ENCODE measurements at places on chromosomes 6 and 20.

- DNase-seq: no peak
Observed at GRCh38 chr6:42987533-42988451, 3.4 kb downstream of the PPP2R5D start.

GRCh38 chr6:17938901-17939300, 48.5 kb downstream of the KIF13A start:
- no peak for DNase-seq

- DNase-seq: no peak
Observed at GRCh38 chr6:27422651-27423332, 34.2 kb downstream of the ZNF391 start.

DNA sequence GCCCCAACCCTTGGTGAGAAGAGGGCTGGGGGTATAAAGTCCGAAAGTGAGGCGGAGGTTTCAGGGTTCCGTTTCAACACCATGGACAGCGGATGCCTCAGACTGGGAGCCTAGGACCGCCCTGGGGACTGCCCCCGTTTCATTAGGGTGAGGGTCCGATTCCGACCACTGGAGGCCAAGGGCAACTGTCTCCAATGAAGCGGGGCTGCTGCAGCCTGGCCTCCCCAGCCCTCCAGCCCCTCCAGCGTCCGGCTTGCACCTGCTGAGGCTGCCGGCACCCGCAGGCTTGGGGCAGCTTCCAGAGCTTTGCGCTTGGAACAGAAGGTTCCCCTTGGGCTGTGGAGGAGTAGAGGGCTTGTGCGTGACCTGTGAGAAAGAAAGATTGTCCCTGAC, 39.9 kb downstream of the YTHDF1 start:
- DNase-seq: no peak

DNA sequence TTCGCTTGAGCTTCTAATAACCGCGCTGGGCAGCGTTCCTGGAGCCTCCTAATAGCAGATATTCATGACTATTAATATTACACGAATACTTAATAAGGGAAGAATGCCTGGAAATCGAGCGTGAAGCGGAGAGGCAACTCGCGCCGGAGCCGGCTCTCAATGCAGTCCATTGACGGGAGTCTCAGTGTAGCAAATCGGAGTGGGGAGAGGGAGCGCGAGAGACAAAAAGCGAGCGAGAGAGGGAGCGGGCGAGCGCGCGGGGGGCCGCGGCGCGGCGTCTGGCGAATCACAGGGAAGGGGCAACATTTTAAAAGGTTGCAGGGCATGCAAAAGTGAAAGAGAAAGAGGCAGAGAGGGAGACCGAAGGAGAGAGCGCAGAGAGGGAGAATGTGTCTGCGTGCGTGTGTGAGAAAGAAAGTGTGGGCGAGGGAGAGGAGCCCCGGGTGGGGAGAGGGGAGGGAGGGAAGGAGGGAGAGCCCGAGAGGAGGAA, 2.9 kb downstream of the TFAP2A start:
- no peak for DNase-seq

DNA sequence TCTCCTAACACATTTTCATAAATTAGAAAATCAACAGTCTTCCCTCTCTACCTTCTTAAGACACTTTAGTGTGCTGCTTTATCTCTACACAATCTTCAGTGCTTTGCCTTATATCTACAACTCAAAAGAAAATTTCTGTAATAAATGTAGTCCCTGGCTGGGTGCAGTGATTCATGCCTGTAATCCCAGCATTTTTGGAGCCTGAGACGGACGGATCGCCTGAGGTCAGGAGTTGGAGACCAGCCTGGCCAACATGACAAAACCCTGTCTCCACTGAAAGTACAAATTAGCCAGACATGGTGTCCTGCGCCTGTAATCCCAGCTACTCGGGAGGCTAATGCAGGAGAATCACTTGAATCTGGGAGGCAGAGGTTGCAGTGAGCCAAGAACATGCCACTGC, 9.7 kb upstream of the EDN1 start:
- no peak for DNase-seq

DNA sequence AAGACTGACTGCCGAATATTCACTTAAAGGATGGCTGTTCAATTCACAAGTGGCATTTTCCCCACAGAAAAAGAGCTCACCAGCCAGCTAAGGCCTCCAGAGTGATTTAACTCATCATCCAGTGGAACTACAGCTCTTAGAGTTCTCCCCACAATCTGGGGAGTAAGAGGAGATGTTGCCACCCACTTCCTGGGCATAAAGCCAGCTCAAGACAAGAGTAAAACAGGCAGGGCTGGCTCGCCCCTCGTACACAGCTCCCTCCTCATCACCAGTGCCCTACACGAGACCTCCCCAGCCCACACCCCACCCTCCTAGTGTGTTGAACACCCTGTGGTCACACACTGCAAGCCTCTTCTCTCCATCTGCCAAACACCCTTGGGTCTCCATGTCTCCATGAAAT, 47.2 kb upstream of the IPCEF1 start:
- no peak for DNase-seq

GRCh38 chr6:170162011-170162774, 128.7 kb downstream of the DLL1 start:
- no peak for DNase-seq

DNA sequence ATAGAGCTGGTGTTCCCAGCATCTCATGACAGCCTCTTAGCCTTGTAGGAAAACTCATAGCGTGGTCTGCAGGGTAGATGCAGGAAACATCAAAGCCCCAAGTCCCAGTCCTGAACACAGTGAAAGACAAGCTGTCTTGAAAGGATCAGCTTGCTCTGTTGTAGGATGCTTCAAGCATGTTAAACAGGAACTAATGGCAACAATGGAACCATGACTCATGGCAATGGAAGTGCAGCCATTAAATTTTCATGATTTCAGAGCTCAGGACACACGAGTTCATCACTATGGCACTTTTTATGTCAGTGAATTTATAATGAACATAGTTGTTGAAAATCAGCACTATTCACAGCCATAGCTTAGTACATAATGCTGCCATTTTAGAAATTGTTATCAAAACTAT, 367.7 kb downstream of the KIF16B start:
- no peak for DNase-seq

GRCh38 chr20:19098806-19099578, 113.5 kb upstream of the SLC24A3 start:
- no peak for DNase-seq

DNA sequence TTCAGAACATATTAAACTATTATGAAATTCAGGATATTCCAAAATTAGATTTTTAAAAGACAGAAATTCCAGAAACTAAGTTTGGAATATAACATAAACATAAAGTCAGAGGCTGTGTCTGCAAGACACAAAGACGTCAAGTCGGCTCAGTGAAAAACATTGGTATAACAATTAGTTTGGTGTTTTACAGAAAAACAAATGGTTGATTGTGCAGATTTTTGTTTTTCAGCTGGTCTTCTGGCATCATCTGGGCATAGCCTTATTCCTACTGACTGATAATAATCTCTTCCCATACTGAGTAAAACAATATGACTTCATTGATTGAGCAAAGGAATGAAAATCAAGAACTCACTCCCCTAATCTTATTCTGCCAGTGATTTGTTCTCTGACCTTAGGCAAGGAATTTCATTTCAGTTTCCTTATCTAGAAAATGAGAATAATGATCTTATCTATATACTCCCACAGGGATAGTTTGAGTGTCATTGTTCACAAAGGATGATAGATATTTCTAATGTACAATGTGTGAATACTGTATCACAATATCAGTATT, 84.3 kb downstream of the FRK start:
- DNase-seq: no peak

GRCh38 chr6:137949686-137950390, 82.8 kb downstream of the TNFAIP3 start:
- DNase-seq: no peak

GRCh38 chr20:57020364-57020763, 246.1 kb downstream of the BMP7 start:
- DNase-seq: no peak

- no peak for DNase-seq
Observed at GRCh38 chr20:25238319-25239037, 9.4 kb upstream of the PYGB start.

DNA sequence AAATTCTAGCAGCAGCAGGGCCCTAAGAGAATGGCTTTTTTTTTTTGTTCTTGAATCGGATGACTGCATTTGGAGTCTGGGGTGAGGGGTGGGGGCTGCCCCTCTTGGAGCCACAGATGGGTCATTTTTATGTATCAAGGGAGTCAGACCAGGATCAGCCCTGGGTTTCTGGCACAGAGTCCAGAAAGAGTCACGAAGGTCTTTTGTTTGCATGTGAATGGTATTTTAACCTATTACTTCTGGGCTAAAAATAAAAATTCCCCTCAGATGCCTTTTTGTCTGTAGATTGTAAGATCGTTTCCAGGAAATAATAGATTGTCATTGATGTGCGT, 72.5 kb downstream of the PHACTR3 start:
- DNase-seq: no peak

DNA sequence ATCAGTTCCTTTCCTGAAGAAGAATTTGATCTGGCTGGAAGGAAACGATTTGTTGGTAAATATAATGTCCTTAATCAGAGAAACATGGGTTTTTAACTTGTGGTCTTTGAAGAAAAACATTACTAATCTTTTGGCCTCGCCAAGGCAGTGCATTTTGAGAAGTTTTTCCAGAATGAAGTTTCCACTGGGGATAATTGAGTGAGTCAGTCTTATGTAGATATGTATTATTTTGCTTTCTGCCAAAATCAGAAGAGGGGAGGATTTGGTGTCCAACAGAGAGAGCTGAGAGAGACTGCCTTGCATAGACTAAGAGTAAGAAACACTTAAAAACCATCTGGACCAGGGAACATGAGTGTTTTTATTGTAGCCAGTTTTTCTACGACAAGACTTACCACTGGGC, 79.9 kb downstream of the FNDC1 start:
- no peak for DNase-seq

DNA sequence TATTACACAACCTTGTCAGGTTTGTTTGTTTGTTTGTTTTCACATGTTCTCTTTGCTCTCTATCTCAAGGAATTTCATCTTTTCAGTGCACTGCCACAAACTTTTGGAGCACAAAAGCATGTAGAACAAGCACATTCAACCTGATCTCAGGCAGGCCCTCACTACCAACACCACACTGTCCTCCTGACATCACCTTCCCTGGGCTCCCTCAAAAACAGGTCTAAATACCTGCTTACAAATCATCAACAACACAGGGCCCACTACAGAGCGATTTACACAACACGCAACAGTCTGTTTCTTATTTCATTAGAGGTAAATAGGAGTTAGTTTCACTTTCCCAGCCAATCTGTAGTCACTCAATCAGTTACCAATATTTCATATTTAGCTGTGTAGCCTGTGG, 241.4 kb downstream of the EPHA7 start:
- no peak for DNase-seq

DNA sequence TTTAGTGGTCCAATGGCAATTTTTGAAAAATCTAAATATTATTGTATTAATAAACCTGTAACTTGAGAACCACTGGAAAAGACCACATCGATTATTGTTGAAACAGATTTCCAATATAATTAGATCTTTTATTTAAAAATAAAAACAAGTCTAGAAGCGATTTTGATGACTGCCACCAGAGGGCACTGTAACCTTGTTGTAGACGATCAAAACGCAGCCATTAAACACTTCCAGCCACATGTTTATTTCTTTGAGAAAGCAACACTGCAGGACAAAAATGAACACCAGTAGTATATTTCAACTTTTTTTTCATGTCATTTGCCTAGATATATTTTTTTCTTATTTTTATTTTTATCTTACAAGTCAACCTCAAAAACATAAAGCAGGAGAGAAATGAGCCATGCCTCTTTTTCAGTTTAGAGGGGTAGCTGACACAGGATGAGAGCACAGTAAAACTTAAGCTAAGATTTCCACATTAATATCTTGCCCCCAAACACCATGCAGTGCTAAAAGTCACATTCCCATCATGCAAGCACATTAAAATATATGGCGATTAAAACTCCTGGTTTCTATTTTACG, 115.4 kb downstream of the OPRM1 start:
- peak; percentile 4 for DNase-seq
